ENCODE measurements at places on chromosomes 13 and 19. TPM values are rescaled to one million over a fixed set of nuclear protein-coding genes. Genes with fewer than 3 reads are reported as not detected.

GRCh38 chr13:97528518-97528917, 94.5 kb downstream of the RAP2A start:
- DNase-seq, result no peak

DNA sequence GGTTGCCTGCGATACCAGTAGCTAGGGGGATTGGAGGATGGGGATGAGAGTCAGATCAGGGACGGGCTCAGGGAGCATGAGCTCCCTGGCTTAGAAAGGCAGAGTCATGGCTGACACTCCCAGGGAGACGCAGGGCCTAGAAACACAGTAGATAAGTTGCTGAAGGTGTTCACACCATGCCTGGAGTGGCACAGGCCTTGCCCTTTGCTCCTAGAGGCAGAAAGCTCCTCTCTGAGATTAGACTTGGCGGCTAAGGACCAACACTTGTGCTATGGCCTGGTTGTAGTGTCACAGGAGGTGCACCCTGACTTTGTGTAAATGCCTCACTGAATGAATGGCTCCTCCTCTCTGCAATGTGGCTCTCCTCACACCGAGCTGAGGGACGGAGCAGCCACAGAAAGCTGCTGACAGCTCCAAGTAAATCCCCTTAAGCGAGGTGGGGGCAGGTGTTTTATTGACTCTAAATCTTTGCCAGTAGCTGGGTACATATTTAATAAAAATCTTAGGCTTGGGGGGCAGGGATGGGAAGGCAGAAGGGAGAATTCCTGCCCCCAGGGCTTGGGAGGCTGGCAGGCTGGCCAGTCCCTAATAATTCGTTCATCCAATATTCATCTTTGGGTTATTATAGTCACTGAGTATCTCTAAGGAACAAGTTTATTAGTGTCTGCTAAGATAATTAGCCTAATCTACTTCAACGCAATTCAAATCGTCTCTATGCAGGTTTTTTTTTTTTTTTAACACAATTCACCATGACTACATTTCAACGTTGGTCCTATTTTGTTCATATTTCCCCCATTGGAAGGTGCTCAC, 54.9 kb downstream of the SIAH3 start:
- DNase-seq, result no peak

GRCh38 chr13:46747031-46747820, 49.7 kb downstream of the ESD start:
- no peak for DNase-seq

DNA sequence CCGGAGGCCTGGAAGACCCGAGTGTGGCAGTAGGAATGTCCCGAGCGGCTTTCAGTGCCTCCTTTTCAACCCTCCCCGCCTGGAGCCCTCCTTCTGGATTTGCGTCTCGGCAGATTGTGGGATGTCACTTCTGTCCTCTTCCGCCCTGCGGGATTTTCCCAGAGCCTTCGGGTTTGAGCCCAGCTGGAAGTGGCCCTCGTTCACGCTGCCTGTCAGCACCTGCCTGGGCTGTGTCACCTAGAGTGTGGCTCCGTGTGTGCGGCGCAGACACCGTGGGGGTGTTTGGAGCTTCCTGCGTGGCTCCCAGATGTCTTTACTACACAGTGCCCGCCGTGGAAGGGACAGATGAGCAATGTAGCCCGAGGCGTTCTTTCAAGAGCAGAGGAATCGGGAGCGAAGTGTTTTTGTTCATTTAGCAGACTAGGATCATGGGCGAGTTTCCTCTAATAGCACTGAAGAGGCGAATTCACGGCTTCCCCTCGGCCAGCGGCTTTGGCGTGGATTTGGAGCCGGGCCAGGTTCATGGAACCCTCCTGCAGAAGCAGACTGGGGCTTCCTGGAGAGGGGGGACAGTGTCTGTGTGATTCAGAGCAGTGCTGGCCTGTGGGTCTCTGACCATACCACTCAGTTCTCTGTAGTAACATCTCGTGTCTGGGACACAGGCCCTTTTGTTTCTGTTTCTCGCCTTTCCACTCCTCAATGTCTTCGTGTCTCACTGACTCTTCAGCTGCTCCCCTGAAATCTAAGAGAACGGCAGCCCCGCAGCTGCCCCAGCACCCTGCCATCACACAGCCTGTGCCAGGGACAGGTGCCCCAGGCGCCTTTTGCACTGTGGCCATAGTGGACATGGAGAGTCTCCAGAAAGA, 68.0 kb downstream of the KDM4B start:
- DNase-seq, result no peak

DNA sequence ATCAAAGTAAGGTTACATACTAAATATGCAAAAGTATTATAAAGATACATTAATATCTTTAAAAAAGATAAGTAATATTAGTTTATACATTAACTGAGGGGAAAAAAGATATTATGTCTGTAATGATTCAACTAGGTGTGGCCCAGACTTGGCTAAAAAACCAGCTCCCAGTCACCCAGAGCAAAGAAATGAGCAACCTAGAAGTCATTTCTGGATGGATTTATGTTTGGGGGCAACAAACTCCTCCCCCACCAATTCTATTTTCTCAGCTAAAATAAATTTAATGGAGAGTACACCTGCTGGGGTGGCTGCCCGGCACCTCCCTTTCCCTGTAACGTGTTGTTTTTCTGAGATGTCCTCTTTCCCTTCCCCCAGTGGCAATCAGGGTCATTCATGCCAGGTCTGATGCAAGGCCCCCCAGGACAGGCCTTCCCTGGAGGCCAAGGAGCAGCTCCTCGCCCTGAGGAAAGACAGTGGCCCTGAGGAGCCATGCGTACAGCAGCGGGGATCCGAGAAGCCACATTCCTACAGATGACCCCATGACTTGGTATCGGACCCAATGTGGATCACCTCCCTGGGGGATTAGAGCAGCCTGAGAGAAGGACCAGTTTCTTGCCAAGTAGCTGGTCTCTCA, 78.6 kb upstream of the DOCK9 start:
- no peak for DNase-seq

The SULT2A1 gene
- 726 TPM for polyA plus RNA-seq

- DNase-seq, result no peak
Measured at GRCh38 chr13:39037410-39037879, 444 bp downstream of the PROSER1 start.

All from liver (tissue), 10 donors.